ENCODE measurements at places on chromosomes 1 and 21.

DNA sequence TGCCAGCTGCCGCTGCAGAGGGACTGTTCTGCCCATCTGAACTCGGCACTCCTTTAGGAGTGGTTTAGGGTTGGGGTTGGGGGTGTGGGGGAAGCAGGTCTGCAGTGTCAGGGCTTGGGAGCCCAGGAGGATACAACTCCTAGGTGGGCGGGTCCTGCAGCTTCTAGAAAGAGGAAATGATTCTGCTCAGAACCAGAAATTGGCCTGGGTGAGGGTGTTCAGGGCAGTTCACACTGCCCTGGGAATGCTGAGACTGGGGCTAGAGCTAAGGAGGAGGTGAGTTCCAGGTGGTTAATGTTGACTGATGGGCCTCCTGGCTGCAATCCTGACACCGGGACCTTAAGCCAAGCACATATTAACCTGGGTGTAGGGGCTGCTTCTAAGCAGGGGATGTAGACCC, 4.8 kb upstream of the SLC26A9 start:
- DNase-seq, result no peak

DNA sequence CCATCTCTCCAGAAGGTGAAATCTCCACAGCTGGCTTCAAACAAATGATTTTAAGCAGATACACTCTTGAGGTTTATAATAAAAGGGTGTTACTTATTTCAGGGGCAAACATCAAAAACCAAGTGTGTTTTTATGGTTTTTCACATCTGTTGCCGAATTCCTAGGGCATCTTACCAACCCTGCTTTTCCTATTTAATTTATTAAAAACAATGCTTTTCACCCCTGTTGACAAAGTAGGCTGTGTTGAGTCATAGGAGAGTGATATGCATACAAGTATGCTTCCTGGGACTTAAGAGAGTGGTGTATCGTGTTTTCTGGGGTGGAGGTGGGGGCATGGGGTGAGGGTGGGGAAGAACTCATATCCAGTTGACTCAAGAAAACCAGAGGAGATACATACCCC, 29.3 kb upstream of the IL20 start:
- no peak for DNase-seq

GRCh38 chr1:198206292-198206691, 49.5 kb downstream of the NEK7 start:
- DNase-seq, result no peak

DNA sequence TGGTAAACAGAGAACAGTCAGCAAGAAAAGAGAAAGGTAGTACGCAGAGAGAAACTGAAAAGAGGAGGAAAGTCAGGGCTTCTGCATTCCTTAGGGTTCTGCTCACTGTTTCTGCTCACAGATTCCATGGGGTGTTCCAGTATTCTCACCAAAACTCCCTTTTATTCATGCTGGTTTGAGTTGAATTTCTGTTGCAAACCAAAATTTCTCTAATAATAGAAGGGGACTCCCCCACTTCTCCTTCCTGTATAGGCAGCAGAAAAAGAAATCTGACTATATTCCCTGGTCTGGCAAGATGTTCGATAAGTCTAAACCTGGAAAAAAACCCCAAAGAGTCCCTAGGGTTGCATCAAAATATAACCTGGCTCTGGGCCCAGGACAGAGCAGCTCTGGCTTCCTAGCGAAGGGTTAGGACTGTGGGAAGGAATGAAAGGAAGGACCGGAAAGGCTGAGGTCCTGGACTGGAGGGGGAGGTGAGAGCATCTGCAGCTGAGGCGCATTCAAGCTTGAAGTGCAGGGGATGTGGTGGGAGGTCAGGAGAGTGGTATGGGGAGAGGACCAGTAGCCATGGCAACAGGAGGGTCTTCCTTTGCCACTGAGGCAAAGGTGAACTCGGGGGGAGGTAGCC, 18.8 kb upstream of the RGS16 start:
- DNase-seq, result no peak

DNA sequence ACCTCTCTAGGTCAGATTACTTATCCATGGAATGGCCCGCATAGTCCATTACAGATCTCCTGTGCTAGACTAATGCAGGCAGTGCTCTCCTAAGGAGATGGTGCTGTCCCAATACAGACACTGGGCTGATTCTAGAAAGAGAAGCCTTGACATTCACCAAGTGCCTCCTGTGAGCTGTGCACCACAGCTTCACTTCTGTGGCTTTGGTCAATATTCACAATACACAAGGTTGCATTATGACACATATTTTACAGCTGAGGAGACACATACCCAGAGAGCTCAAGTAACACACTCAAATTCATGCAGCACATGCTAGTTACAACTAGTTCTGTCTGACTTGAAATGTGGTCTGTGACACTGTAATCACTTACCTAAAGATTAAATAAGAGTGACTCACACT, 59.4 kb upstream of the LRRC8B start:
- no peak for DNase-seq

GRCh38 chr21:36990508-36991205, 15.8 kb upstream of the RIPPLY3 start:
- no peak for DNase-seq

DNA sequence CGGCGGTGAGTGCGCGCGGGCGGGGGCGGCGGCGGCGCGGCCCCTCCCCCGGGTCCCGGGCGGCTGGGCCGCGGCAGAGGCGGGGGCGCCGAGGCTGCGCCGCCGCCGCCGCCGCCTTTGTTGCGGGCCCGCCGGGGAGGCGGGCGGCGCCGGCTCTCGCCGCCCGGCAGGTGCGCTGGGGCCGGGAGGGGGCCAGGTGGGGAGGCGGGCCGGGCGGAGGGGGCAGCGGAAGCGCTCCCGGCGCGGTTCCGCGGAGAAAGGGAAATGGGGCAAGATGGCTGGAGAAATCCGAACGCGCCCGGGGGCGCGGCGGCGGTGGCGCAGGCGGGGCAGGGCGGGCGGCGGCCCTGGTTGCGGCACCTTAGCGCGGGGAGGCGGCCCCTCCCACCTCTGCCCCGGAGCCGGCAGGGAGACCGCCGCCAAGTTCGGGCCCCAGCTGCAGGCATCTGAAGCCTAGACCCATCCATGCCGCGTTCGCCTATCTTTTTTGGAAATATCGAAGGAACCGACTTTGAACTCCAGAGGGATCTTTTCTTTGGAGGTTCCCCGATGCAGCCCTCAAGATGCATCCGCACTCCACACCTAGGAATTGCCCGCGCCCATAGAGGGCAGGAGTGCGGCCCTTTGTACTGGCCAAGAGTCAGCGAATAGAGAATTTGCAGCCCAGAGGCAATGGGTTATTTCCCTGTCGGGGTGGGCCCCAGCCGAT, 479 bp downstream of the POGK start:
- no peak for DNase-seq
